ENCODE measurements at places on chromosomes 2 and 18.

GRCh38 chr2:230661072-230661957 is 51.3 kb upstream of the CAB39 start:
- no peak for DNase-seq

- DNase-seq = no peak
Observed at GRCh38 chr2:120547662-120548061, 188.0 kb upstream of the GLI2 start.

- DNase-seq = no peak
Observed at GRCh38 chr2:111638274-111638877, 245.6 kb downstream of the ANAPC1 start.

- DNase-seq = no peak
Observed at GRCh38 chr2:11955884-11956291, 209.5 kb downstream of the LPIN1 start.

- no peak for DNase-seq
Observed at GRCh38 chr2:118755901-118756300, 91.5 kb downstream of the EN1 start.

DNA sequence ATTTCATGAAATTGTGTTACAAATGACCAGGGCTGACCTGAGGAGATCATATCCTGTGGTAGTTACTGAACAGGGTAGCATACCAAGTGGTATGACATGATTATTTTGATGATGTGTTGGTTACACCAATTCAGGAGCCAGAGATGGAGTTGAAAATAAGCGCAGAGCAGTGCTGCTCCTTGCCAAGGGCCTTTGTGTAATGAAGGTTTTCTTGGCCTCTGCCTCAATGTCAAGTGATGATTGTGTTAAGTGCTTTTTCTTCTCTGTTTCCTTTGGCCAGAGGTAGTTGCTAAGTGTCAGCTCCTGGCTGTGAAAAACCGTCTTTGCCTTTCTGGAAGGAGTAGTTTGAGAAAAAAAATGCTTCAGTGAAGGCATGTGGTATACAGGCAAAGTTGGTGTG is 131.2 kb downstream of the CERS6 start:
- no peak for DNase-seq

DNA sequence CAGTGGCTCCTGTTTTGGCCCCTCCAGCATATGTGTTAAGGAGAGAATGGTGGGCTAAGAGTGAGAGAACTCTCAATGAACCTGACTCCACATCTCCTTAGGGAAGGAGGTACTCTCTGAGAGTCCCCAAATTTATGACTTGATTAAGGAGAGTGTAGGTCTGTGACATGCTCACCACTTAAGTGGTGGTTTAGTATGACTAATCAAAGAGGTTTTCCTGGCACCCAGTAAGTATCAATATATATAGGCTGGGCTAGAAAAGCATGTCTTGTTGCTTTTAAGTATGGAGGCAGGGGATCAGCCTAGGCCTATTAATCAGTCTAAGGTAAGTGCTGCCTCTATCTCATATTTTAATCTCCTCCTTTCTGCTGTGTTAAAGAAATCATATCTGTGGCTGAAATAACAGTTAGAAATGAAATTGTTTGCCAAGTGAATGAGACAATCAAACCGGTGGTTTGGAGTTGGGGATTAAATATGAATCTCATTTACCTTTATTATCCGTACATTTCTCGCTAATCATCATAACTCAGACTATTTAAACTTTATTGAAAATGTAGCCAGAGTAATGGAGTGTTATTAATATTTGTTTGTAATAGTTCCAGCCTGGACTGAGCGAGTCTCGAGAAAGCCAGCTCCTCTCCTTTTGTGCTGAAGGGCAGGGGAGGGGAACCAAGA is 107.7 kb upstream of the MEIS1 start:
- DNase-seq = no peak

- DNase-seq = no peak
Observed at GRCh38 chr18:2686349-2686968, 30.9 kb downstream of the SMCHD1 start.

GRCh38 chr2:167471332-167471731 is 583.1 kb downstream of the XIRP2 start:
- no peak for DNase-seq

GRCh38 chr2:176138526-176138922 is 9.0 kb downstream of the HOXD8 start:
- DNase-seq = no peak

GRCh38 chr18:31482051-31482450 is 15.9 kb upstream of the DSG2 start:
- no peak for DNase-seq

- no peak for DNase-seq
Observed at GRCh38 chr2:175005733-175006264, 618 bp upstream of the CHN1 start.

- no peak for DNase-seq
Observed at GRCh38 chr2:164606557-164606956, 14.7 kb downstream of the GRB14 start.

- DNase-seq = no peak
Observed at GRCh38 chr2:109586687-109587086, 27.1 kb downstream of the SEPTIN10 start.

DNA sequence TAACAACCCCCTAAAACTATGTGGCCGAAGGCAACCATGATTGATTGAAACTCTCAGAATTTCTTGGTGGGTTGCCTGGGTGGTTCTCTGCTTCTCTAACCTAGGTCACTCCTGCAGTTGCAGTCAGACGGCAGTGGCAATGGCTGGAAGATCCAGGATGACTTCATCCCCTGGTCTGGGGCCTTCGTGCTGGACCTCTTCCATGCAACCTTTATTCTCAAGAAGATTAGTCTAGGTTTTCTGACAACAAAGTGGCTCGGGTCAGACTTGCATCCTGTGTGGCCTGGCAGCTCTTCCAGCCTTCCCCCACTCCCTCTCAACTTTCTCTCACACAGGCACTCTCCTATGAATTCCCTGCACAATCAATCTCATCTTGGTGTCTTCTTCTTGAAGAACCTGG is 76.4 kb downstream of the METTL4 start:
- DNase-seq = no peak

DNA sequence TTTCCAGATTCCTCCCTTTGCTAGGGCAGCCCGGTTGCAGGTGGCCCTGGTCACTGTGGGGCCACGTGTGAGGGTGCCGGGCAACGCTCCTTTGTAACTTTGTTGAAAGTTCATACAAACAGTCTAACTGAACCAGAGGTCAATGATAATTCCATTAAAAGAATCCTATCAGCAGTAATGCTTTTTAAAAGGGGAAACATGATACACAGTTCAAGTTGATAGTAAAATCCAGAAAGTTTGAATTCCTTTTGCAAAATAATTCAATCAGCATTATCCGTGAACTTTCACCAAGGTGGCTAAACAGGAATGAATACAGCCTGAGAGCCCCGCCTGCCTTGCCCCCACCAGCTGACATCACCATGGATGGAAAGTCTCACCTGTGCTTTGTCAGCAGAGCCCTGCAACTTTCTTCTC is 166.2 kb downstream of the ACKR3 start:
- DNase-seq = no peak

- DNase-seq = no peak
Observed at GRCh38 chr2:150900913-150901312, 360.8 kb downstream of the RBM43 start.

GRCh38 chr2:151887164-151887563 is 58.9 kb upstream of the ARL5A start:
- DNase-seq = no peak

DNA sequence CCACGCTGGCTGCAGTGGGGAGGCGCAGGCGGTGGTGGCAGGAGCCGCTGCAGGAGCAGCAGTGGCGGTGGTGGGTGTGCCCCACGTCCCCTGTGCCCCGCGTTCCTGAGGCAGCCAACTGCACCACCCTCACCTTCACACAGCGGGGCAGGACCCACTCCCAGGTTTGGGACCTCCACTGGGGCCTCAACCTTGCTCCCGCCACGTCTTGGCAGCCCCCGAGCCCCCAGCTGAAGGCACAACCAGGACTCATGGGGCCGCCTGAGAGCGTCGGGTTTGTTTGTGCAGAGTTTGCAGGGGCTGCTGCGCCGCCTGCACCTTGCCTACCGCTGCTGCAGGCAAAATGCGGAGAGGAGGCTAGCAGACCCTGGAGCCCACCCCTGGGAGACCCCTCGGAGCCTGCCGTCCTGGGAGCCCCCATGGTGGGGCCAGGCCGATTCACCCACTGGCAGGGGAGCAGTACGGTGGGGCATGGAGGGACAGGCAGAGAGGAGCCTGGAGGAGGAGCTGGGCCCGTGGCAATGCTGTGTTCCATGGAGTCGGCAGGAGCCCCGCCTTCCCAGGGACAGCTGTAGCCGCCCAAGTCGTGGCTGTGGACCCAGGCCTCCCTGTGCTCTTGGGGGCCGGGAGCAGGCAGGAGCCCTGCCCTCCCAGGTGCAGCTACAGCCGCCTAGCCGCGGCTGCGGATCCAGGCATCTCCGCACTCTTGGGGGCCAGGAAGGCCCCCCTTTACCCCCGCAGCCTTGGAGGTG is 14.7 kb upstream of the EML6 start:
- no peak for DNase-seq

GRCh38 chr2:148913061-148913460 is 38.0 kb downstream of the KIF5C start:
- DNase-seq = no peak

DNA sequence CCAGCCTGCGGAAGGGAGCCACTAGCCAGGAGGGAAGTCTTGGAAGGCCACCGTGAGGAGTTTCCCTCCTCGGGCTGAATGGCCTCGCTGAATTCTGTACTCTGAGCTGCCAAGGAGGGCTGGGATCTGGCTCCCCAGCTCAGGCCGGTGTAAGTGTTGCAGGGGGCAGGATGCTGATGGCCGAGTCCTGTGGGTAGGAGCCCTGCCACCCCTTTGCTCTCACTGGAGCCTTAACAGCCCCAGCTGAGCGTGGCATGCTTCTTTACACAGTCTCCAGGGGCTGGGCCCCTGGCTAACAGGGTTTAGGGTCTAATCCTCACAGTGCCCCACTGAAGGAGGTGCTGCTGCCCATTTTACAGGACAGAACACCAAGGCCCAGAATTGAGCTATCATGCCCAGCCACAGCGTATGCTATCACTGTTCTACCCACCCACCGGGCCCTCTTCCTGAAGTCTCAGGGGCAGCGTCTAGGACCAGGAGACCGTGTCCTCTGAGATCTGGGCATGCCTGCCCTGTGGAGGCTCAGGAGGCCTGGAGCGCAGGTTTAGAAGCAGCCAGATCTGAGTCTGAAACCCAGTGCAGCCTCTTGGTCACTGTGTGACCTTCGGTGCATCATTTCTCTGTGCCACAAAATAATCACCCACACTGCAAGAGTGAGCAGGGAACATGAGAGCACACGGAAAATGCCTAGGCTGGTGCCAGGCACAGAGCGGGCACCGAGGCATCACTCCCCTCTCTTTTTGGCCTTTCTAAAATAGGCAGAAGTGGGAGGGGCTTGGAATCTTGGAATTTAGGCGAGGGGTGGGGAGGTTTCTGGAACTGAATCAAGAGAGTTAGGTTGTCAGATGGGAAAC is 42.9 kb downstream of the TMEM37 start:
- DNase-seq = no peak

DNA sequence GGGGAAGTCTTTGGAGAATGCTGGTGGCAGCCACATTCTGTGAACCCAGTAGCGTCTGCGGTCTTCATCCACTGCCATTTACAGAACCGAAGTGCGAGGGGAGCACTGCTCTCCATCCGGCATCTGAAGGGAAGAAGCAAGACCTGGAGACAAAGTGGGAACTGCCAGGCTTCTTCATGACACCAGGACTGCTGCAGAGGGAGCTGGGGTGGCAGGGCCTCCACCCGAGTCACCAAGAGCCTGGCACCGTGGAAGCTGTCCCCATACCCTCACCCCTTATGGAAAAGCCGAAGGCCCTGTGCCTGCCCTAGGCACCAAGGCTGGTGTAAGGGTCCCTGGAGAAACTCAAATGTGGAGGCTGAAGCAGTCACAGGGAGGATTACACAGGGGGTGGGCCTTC is 79.8 kb downstream of the CIB4 start:
- DNase-seq = no peak

- DNase-seq = no peak
Observed at GRCh38 chr2:158598862-158599517, 142.2 kb downstream of the PKP4 start.

DNA sequence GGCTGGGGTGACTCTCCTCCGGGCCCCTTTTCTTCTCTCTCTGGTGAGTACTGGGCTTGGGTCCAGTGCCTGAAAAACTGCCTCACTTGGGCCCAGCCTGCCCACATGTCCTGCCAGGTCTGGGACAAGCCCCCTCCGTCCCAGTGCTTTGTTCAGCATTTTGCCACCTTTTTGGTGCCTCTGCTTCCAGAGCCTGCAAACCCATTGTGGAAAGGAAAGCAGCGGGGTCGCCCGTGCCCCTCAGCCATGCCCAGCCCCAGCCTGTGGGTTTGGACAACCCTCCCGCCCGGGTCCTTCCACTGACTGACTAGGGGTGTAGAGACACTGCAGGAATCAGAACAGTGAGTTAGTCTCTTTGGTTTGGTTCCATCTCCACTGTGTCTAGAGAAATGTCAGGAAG is 140.7 kb upstream of the ALKAL2 start:
- no peak for DNase-seq

DNA sequence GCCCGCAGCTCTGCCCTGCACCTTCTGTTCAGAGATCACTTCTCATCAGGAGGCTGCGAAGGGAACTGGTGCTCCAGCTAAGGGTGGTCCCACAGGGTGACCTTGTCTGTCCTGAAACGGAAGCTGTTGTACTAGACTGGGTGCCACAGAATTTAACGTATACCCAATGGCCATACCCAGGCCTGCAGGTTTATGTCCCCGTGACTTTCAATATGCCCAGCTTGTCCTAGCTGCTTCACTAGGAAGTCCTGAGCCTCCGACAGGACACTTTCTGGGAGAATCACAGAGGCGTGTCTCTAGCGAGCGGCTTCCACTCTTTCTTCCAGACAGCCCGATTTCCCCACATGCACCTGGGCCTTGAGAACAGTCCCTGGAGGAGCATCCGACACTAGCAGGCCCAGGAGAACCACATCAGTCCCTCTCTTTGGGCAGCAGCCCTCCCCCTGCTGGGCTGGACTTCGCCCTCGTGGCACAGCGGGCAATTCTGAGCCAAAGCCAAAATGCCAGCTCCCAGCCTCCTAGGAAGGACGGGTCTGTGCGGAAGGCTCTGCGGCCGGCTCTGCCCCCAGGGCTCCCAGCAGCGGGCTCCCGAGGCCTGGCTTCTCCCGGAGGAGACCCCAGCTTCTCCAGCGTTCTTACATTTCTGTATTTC is 91.9 kb upstream of the OTOS start:
- DNase-seq = no peak

- DNase-seq = no peak
Observed at GRCh38 chr2:230932556-230933511, 7.8 kb upstream of the GPR55 start.

GRCh38 chr2:85868822-85869221 is 20.0 kb downstream of the ST3GAL5 start:
- no peak for DNase-seq

- no peak for DNase-seq
Observed at GRCh38 chr2:8122520-8122919, 559.3 kb upstream of the ID2 start.

- no peak for DNase-seq
Observed at GRCh38 chr2:177852389-177852788, 220.2 kb downstream of the PDE11A start.

GRCh38 chr2:217086038-217086522 is 226.2 kb upstream of the TNP1 start:
- no peak for DNase-seq

Data from esophagus squamous epithelium (tissue), 5 donors.